Astrocyte (in vitro differentiated cells and primary cell): ENCODE measurements at places on chromosomes 7 and 10. TPM values are rescaled to one million over a fixed set of nuclear protein-coding genes. Genes with fewer than 3 reads are reported as not detected.

Gene CDHR3
- total RNA-seq, result 1.8 and 3.1 TPM in 2 replicates

GRCh38 chr7:126803990-126804389 is 448.8 kb downstream of the GRM8 start:
- DNase-seq, result peak; percentile 3
- H3K36me3 ChIP-seq, result no peaks in the 10 kb centered on the region
- H3K4me3 ChIP-seq, result no peak overlapping the region

GRCh38 chr10:132225073-132225848 is 38.5 kb downstream of the DPYSL4 start:
- no peaks in the 10 kb centered on the region for H3K27me3 ChIP-seq
- no peak overlapping the region for H3K27ac ChIP-seq
- H3K36me3 ChIP-seq, result no peaks in the 10 kb centered on the region
- H3K4me1 ChIP-seq, result no peaks in the 10 kb centered on the region

Gene FAM180A
- total RNA-seq, result not detected in 2 replicates

Gene SLC13A1
- not detected in 2 replicates for total RNA-seq

- DNase-seq, result no peak
- no peaks in the 10 kb centered on the region for H3K36me3 ChIP-seq
- H3K4me1 ChIP-seq, result no peaks in the 10 kb centered on the region
- no peak overlapping the region for H3K4me3 ChIP-seq
- no peak overlapping the region for H3K27ac ChIP-seq
These were observed 76.8 kb upstream of the IKZF1 start for GRCh38 chr7:50227726-50228125.

Gene POLR2J2
- total RNA-seq, result 3.1 and 3.6 TPM in 2 replicates

GRCh38 chr7:126698909-126699308 is 553.8 kb downstream of the GRM8 start:
- no peaks in the 10 kb centered on the region for H3K27me3 ChIP-seq
- H3K4me3 ChIP-seq, result no peak overlapping the region
- no peak for DNase-seq
- no peaks in the 10 kb centered on the region for H3K36me3 ChIP-seq
- H3K27ac ChIP-seq, result no peak overlapping the region
- H3K4me1 ChIP-seq, result peaks cover 24% of the 10 kb centered on the region

DNA sequence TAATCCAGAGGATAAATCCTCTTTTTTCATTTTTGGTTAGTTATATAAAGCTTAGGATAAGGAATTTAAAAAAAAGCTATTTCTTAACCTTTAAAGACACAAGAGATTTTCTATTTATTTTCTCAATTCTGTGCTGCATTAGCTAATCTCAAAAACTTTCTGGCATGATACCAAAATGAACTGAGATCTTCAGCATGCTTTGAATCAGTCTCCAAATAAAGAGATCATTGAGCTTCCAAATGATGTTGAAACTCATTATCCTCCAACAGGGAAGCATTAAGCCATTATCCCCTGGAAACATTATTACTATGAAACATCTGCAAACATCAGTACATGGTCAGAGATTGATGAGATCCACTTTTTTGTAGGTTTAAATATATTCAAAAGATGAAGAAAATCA is 350.3 kb upstream of the TEX47 start:
- H3K4me1 ChIP-seq, result no peaks in the 10 kb centered on the region
- no peak for DNase-seq
- no peaks in the 10 kb centered on the region for H3K27me3 ChIP-seq
- H3K4me3 ChIP-seq, result no peak overlapping the region
- no peaks in the 10 kb centered on the region for H3K36me3 ChIP-seq

DNA sequence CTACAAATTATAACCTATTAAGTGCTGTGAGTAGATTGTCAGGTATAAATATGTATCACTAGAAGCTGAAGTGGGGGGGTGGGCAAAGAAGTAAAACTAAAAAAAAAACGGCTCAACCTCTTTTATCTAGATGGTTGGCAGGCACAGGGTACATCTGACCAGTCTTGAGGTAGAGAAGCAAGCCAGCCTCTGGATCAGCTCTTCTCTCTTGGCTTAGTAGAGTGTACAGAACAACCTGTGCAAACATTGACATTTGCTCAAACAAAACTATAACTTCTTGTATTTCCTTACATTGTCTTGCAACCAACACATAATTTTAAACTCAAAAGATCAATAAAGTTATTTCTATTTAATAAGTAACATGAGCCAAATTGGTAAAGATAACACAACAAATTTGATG is 25.6 kb downstream of the DNA2 start:
- no peak overlapping the region for H3K4me3 ChIP-seq
- H3K27me3 ChIP-seq, result no peaks in the 10 kb centered on the region
- DNase-seq, result no peak
- H3K27ac ChIP-seq, result no peak overlapping the region
- H3K36me3 ChIP-seq, result no peaks in the 10 kb centered on the region

DNA sequence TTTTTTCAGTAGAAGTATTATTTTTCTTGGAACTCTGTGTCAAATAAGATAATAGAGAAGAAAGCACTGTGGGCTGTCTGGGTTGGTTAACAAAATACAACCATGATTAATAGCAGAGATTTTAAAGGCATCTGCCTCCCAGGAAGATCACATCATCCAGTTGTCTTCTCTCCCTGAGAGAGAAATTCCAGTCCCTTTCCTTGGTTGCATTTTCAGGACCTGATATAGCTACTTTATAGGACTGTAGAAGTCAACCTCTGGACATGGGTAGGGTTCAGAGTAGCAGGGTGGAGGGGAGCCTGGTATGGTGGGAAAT is 309.9 kb upstream of the IGFBP3 start:
- H3K27ac ChIP-seq, result peak overlapping the region; percentile 76
- no peak overlapping the region for H3K4me3 ChIP-seq
- peak; percentile 60 for DNase-seq
- H3K36me3 ChIP-seq, result no peaks in the 10 kb centered on the region
- peaks cover 13% of the 10 kb centered on the region for H3K4me1 ChIP-seq

- no peaks in the 10 kb centered on the region for H3K4me1 ChIP-seq
- H3K27ac ChIP-seq, result no peak overlapping the region
- no peaks in the 10 kb centered on the region for H3K27me3 ChIP-seq
- no peak for DNase-seq
These were observed 917.0 kb downstream of the CNTNAP2 start for GRCh38 chr7:147033641-147034040.

Gene GPR22
- not detected in 2 replicates for total RNA-seq

Gene ECHS1
- total RNA-seq, result 81.0 and 90.9 TPM in 2 replicates

Gene TAS2R3
- 1.00 and 1.2 TPM in 2 replicates for total RNA-seq
